GM03348 (cell line): ENCODE measurements at places on chromosomes 11 and 22.

- DNase-seq = peak; percentile 76
Observed at GRCh38 chr11:72924568-72925190, 110.5 kb downstream of the ATG16L2 start.

DNA sequence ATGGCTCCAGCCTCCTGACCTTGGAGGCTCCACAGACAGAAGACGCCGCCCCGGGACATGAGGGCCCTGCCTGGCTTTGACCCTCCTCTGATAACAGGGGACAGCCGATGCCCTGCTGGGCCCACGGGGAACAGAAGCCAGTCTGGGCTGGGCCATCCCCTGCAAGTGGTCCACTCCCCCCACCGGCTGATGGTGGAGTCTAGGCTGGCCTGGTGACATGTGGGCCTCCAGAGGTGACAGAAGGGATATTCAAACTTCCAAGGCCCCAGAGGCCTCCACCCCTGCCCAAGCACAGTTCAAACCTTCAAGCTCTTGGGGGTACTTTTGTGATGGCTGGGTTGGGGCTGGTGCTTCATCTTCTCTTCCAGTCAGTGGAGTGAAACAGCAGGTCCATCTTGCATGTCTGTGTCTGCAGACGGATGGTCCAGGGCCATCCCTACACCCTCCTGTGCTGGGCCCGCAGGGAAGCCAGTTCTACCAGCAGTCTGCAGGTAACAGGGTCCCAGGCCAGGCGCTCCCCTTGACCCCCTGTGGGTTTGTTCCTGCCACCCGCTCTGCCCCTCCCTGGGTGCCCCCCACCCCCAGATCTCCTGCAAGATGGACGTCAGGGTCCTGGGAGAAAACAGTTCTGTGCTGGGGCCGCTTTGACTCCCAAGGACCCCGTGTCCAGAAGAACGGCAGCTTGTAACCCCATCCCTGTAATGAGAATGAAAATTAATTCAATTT is 929.9 kb downstream of the BRD1 start:
- no peak for DNase-seq

DNA sequence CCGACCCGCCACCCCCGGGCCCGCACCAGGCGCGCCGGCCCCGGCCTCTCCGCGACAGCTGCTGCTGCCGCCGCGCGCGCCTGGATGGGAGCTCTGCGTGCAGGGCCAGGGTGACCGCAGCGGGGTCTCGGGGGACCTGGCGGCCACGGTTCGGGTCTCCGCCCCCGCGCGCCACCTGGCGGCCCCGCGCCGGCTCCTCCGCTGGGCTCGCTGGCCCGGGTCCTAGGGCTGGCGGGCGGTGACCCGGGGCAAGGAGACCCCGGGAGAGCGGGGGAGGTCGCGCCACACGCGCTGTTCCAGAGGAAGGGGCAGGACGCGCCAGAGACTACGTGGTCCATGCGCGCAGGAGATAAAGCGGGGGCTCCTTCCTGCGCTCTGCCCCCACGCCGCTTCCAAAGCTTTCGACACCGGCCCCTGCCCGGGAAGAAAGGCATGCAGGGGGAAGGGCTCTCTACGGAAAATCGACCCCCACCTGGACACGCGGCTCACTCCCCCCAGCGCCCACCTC is 562 bp downstream of the SHANK2 start:
- DNase-seq = peak; percentile 66

DNA sequence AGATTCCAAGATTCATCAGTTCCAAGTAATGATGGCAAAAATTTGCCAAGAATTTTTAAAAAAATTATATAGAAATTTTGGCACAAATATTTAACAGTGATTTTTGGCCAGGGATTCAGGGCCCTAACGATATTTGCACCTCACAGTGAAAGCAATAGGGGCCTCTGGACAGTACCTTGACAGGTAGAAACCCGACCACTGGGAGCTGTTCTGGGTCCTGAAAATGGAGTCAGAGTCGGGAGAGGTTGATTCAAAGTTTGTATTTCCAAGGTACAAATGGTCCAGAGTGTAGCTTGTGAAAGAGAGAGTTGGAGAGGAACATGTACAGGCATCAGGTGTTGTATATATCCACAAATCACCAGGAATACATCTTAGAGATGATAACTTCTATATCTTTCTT is 41.6 kb downstream of the MRGPRX2 start:
- DNase-seq = no peak

DNA sequence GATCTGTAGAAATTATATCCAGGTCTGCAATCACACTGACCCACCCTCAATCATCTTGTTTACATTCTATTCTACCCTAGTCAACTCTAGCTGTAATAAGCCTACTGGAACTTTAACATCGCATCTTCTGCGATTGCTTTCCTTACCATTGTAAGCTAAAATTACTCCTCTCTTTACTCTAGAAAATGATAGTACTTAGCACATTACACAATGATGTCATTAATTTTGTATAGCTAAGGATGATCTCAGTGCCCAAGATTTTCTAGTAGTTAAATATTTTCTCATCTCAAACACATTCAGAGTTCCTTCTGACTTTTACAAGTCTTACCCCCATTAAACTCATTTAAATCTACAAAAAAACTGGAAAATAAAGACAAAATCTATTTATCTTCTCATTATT is 39.6 kb upstream of the CTSC start:
- peak; percentile 3 for DNase-seq

GRCh38 chr22:45105281-45105702 is 58.4 kb upstream of the NUP50 start:
- DNase-seq = peak; percentile 60

- no peak for DNase-seq
Observed at GRCh38 chr11:11220786-11221185, 132.3 kb downstream of the CSNK2A3 start.

DNA sequence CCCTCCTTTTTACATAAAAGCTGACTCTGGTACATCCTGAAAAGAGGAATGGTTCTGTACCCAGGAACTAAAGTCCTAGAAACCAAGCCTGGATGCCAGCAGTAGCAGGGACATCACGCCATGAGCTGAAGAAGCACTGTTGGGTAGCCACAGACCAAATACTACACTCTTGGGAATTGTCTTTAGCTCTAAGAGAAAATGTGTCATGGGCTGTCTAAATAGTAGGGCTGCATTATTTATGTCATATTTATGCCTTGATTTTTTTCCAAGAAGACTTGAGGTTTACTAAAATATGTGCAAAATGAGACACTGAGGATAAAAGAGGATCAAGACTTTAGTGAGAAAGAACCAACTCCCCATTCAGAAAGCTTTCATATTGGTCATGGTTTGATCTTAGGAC is 213.6 kb downstream of the RAB38 start:
- DNase-seq = peak; percentile 3

- DNase-seq = no peak
Observed at GRCh38 chr11:83039566-83039965, 32.1 kb downstream of the RAB30 start.

DNA sequence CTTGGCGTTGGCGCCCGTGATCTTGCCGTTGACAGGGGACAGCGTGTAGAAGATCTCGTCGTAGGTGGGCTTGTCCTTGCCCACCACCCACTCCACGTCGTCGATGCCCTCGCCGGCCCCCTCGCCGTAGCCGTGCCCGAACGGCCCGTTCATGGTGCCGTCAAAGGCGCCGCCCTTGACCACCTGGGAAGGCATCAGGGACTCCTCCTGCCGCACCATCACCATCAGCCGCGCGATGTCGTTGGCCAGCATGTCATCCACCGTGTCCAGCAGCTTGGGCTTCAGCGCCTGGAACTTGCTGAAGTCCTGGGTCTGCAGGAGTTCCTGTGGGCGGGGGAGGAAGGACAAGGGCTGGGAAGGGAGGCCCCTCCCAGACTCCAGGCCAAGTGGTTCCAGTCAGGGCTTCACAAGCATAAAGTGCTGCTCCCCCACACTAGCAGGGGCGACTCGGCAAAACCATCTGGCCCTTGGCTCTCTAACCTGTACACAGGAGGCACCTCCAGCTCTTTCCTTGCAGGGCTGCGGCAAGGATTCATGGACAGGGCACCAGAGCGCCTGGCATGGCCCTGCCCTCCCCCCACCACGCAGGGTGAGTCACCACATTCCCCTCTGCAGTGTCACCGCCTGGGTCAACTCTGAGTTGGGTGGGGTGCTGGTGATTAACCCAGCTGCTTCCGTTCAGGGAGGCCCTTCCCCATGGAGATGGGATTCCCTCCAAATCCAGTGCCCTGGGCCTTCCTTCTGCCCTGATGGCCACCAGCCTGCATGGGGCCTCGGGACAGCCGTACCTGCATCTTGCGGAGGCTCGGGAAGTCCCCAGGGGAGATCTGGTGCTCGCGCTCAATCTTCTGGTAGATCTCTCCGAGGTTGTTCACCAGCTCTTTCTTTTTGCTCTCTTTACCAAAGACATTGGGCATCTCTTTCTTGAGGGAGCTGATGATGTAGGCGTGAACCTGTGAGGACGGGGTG is 10.4 kb upstream of the CDC42BPG start:
- DNase-seq = peak; percentile 96

DNA sequence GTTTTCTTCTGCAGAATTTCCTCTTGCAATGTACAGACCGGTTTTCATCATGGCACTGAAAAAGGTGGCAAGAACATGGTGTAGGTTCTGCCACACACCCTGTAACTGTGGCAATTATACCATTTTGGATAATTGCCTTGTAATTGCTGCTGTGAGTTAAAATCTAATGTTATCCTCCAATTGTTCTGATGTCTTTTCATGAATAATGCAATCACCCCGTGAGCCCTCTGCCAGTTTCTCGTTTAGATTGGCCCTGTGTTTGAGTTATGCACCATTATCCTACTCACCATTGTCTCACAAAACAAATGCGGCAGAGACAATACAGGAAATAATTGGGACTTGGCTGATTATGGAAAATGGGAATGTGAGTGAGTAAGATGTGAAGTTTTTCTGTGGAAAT is 61.8 kb upstream of the MTNR1B start:
- no peak for DNase-seq

DNA sequence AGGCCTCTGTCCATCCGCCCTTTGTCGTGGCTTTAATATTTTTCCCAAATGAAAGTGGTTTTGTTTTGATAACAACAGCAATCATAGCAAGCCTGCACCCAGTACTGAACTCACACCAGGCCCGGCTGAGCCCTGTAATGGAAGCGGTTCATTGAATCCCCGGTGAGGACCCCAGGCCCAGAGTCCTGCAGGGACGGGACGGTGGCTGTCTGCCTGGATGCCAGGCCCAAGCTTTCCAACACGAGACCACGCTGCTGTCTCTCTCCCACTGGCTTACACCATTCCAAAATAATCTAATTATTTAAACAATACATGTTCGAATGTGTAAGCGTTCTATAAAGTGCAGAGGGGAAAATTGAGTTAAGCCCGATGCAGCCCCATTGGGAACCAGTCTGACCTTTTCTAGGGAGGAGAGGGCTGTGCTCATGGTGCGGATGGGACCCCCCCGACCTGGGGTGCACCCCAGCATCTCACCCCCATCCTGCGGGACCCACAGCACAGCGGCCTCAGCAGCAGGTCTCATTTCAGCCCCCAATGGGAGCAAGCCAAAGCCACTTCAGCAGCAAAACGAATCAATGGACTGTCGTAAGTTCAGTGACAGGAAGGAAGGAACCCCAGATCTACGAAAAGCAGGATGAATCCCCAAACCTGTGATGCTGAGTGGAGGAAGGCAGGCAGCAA is 1046.9 kb downstream of the BRD1 start:
- no peak for DNase-seq

- no peak for DNase-seq
Observed at GRCh38 chr22:45781459-45781858, 109.8 kb downstream of the ATXN10 start.

DNA sequence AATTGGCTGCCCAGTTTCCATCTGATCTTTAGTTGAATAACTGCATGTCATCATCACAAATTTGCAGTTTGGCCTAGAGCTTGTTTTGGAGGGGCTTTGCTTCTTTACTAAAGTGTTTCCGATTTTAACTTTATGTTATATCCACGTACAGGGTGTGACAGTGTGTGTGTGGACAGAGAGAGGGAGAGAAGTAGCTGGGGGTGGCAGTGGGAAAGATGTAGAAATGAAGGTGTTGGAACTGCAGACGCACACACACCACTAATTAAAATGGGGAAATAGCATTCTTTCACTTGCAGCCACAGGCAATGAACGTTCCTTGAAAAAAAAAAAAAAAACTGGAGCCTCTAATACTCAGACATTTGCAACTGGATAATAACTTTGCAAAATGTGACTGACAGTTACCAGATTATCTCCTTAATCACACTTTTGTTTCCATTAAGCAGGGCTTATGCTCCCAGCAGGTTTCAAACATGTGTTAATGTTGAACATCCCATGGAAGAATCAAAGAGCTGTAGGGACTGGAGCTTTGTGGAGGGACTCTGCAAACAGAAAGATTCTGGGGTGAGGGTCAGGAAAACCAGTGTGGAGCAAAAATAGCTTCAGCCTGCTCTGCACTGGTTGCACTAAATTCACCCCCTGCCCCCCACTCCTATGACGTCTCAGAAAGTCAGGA is 238.1 kb upstream of the TENM4 start:
- DNase-seq = no peak

DNA sequence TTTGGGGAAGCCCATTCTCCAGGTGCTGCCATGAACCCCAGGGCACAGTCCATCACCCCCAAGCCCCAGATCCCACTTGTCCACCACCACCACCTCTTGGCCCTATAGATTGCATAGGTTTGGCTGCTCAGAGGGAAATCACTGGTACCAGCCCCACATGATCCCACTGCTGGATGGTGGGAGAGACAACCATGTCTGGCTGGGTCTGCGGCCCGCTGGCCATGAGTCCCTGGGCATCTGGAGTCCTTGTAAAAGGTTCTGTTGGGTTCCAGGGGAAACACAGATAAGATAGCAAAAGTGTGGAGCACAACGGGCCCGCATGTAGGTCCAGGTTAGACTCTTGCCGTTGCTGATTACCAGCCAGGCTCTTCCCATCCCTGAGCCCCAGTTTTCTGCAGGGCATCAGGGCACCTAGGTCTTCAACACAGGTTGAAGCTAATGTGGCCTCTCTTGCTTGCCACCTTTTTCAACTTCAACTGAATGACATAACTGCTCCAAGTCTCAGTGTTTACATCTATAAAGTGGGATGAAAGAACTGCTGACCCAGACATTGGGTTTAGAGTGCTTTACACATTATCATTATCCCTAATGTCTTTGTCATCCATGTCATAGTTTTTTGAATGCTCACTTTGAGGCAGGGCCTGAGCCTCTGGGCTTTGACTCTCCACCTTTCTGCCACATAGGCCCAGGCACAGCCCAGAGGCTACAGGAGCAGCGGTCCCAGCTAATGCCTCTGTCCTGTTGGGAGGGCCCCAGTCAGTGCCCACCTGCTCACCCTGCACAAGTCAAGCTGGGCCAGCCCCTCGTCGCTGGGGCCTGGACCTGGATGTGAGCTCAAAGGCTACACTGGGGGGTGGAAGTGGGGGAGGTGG is 1.0 kb upstream of the TANGO2 start:
- no peak for DNase-seq

GRCh38 chr11:121358760-121359159 is 66.2 kb downstream of the SC5D start:
- DNase-seq = no peak

- DNase-seq = no peak
Observed at GRCh38 chr22:46196278-46196677, 46.0 kb downstream of the PPARA start.

- no peak for DNase-seq
Observed at GRCh38 chr11:122421702-122422101, 233.8 kb upstream of the UBASH3B start.
